MV-4-11 (cell line): ENCODE measurements at places on chromosomes 4 and X.

DNA sequence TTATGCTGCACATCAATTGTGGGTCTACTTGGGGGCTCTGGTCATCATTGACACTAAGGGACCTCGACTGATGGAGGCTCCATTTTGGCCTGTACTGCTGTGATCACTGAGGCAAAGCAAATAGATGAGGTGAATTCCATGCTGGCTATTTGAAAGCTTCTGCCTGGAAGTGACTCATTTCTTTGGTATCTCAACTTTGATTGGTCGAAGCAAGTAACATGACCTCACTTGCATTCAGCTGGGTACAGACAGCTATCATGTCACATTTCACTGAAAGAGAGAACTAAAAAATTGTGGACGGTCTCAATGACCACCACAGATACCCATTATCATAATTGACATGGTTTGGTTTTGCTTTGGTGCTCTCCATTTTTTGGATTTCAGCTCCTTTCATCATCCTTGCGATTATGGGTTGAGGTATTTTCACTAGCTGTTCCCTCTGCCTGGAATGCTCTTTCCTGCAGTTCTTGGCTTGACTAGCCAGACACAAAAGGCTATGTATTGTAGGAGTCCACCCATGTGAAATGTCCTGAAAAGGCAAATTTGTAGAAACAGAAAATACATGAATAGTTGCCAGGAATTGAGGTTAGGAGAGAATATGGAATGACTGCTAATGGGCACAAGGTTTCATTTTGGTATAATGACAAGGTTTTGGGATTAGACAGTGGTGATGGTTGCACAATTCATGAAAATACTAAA is 369.2 kb upstream of the LCORL start:
- no peak for DNase-seq

GRCh38 chr4:64144994-64145393 is 264.3 kb downstream of the TECRL start:
- no peak for DNase-seq

DNA sequence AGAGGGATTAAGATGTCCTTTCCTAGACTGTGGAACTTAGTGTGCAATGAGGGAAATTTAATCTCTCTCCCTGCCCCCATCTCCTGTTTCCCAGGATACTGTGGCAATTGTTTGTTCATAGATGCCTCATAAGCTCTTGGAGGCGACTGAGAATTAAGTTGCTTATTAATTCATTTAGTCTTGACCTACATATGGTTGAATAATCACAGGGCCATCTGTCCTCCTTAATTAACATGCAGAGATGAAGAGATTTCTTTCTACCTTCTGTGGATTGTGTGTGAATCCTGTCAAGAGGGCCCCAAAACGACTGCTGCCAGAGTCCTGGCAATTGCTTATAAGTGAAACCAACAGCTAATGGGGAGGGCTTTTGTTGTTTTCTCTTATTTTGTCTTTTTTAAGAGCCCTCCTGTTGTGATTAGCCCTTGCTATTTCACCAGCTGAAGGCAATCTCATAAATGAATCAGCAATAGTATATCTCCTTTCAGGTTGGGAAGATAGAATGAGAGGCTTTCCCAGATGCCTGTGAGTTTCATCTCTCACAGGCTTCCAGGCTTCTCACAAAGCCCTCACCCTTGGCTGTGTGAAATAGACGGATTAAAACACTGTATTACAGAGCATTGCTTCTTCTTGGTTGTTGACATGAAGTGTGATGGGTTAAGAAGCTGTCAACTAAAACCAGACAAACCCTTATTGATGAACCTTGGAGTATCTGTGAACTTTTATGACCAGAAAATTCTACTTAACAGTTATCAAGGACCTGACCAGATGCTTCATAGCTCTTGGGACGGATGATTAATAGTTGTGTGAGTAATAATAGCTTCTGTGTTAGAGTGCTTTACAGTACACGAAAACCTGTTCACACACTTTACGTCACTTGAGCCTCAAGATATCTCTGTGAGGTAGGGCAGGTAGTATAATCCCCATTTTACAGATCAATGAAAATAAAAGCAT is 58.5 kb downstream of the PGRMC2 start:
- no peak for DNase-seq

DNA sequence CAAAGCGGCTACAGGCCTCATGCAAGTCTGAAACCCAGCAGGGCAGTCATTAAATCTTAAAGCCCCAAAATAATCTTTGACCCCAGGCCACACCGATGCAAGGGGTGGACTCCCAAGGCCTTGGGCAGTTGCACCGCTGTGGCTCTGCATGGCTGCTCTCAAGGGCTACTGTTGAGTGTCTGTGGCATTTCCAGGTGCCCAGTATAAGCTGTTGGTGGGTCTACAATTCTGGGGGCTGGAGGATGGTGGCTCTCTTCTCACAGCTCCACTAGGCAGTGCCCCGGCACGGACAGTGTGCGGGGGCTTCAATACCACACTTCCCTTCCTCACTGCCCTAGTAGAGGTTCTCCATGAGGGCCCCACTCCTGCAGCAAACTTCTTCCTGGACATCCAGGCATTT is 60.1 kb downstream of the NWD2 start:
- DNase-seq, result no peak

GRCh38 chr4:105060628-105061027 is 86.0 kb upstream of the TET2 start:
- DNase-seq, result peak; percentile 99

DNA sequence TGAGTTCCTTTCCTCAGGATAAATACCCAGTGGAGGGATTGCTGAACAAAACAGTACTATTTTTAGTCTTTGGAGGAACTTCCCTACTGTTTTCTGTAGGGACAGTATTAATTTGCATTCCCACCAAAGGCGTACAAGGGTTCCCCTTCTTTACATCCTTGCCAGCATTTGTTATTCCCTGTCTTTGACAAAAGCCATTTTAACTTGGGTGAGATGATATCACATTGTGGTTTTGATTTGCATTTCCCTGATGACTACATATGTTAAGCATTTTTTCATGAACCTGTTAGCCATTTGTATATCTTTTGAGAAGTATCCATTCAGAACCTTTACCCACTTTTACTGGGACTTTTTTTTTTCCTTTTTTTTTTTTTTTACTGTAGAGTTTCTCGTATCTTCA is 126.2 kb upstream of the ANXA10 start:
- DNase-seq, result no peak

GRCh38 chr4:140102421-140102820 is 51.6 kb downstream of the MAML3 start:
- DNase-seq, result peak; percentile 51

DNA sequence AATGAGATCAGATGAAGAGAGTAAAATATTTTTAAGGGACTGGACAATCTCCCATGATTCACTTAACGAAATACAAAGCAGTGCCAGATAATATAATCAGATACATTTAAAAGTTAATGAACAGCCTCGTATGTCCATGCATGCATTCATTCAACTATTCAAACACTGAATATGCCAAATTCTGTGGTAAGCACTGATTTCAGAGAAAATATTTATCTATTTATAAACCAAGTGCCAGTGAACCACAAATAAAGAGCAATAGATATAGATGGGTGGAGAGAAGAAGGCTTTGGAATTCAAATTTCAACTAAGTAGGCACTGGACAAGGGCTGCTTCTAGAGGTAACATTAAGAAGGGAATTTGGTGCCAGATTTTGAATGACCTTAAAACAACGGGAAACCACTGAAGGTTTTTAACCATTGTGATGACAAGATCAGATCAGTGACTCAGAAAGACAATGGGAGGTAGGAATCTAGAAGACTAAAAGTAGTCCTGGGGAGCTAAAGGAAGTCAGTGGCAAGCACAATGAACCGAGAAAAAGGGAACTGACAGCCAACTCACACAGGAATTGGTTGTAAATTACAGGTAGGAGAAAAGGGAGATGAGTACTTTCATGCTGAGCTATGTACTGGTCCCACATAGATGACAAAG is 14.2 kb downstream of the ELOVL6 start:
- DNase-seq, result peak; percentile 23

- DNase-seq, result no peak
Measured at GRCh38 chrX:12494400-12495138, 296.6 kb upstream of the PRPS2 start.

- peak; percentile 30 for DNase-seq
Measured at GRCh38 chr4:20422398-20422797, 170.7 kb downstream of the SLIT2 start.

DNA sequence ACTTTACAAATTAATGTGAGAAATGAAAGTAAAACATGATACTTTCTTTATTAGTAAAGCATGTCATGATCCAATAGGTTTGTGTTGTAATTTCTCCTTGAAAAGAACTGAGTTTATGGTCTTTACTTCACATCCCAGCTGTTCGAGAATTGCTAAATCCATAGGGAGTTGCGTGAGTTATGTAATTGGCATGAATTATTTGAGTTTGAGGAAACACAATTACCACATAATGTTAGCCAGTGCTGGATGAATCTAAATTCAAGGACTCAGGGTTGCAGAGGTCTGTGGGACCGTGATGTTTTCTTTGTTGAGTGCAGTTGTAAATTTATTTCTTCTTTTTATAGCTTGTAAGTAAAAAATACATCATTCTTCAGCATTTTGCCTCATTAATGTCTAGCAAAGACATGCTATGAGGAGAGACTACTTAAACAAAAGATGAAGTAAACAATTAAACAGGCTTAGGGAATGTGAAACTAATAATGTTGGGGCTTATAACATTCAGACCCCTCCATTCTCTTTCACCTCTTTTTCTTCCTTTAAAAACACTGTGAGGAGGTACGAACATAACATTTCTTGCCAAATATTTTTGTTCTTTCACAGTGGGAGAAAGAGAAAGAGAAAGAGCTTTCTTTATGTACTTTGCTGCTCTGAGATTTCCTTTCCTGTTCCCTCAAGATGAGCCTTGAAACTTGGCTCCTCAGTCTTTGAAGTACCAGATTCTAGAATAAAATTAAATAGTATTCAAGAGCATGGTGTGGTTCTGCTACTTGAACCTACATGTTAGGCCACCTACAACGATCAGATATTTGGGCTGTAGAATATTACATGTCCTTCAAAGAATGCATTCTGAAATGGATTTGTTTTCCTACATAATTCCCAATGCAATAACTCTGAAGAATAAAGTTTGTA is 159.6 kb upstream of the ANK2 start:
- peak; percentile 26 for DNase-seq

GRCh38 chr4:10253765-10254164 is 137.2 kb upstream of the WDR1 start:
- no peak for DNase-seq

DNA sequence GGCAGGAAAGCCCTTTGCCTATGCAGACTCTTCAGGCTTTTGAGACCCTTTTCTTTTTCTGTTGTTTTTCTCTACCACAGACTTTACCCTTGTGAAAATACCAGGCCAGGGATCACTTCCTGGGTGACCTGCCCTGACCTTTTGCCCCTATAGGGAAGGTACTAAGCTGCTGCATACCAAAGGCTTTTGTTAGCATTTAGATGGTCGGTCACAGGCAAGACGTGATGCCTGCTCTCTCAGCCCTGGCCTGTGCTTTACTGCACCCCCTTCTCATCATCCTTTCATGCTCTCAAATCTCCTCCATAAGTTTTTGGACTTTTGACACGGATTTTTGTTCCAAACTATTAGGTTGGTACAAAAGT is 98.2 kb downstream of the ARHGAP10 start:
- DNase-seq, result no peak

GRCh38 chr4:52915730-52916300 is 53.7 kb downstream of the RASL11B start:
- no peak for DNase-seq

DNA sequence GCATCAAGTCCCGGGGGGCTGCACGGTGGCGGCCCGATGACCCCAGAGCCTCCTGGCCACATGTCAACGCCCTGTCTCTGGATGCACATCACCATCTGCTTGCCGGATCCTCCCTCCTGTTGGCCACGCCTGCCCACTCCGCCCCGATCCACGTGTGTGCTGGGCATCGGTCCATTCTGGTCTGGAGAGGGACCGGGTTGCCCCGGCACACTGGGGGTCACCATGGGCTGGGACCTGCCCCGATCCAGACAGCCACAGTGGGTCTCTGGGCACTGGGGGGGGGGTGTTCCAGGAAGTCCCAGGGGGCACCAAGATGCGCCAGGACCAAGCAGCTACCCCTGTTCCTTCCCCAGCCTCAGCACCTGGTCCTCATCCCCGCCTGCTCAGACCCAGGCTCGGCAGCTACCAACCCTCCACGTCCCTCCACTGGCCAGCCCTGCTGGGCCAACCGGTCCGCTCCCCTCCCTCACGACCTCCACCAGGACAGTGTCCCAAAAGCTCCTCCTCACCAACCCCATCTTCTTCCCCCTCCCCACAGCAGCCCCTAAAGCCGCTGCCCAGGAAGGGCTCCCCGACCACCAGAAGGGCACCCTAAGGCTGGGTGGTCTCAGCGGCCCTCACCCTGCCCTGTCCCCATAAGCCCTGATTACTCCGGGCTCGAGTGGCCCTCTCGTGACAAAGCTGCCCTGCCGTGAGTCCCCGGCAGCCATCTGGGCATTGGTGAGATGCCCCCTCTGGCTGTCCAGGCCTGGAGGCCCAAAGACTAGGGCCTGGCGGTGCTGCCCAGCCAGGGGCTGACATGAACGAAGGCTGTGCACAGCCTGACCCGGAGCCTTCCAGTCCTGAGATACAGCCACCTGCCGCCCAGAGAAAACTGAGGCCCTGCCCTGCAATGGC is 4.6 kb downstream of the CTBP1 start:
- DNase-seq, result no peak

DNA sequence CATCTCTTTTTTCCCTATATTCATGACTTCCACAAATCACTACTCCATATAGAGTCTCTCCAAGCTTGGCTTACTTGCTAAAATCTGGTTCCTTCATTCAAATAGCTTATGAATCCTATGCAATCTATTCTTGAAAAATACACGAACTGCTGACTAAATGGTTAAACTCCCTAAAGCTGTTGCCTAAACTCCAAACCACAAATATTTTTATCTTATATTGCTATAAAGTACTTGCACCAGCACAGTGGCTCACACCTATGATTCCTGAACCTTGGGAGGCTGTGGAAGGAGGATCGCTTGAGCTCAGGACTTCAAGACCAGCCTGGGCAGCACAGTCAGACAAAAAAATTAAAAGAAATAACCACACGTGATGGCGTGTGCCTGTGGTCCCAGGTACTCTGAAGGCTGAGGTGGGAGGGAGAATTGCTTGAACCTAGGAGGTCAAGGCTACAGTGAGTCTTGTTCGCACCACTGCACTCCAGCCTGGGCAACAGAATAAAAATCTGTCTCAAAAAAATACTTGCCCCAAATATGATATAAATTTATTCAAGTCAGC is 2.2 kb downstream of the FBXO8 start:
- no peak for DNase-seq

- DNase-seq, result no peak
Measured at GRCh38 chr4:163703251-163703650, 208.8 kb downstream of the TMA16 start.

- DNase-seq, result no peak
Measured at GRCh38 chr4:7325541-7325940, 109.2 kb downstream of the PSAPL1 start.

GRCh38 chr4:57159866-57160265 is 49.7 kb upstream of the IGFBP7 start:
- DNase-seq, result no peak

DNA sequence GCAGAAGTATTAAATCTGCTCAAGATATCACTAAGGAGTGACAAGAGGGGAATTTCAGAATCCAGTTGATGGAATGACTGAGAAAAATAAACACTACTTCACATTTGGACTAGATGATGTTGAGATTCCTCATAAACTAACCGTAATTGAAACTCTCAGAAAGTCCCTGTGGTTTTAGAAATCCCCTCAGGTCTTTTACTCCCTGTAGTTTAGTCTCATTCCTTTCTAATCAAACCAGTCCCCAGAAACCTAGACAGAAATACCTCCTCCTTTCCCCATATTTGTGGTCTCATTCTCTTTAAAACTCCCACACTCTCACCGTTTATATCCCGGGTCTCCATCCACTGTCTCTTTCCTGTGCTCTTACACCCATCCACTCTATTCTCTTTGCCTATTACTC is 15.0 kb upstream of the TLR1 start:
- no peak for DNase-seq
